Fibroblast of lung (primary cell): ENCODE measurements at places on chromosomes 3 and 15.

GRCh38 chr3:22296601-22297000 lies 545.6 kb upstream of the ZNF385D start:
- DNase-seq = peak; percentile 76

DNA sequence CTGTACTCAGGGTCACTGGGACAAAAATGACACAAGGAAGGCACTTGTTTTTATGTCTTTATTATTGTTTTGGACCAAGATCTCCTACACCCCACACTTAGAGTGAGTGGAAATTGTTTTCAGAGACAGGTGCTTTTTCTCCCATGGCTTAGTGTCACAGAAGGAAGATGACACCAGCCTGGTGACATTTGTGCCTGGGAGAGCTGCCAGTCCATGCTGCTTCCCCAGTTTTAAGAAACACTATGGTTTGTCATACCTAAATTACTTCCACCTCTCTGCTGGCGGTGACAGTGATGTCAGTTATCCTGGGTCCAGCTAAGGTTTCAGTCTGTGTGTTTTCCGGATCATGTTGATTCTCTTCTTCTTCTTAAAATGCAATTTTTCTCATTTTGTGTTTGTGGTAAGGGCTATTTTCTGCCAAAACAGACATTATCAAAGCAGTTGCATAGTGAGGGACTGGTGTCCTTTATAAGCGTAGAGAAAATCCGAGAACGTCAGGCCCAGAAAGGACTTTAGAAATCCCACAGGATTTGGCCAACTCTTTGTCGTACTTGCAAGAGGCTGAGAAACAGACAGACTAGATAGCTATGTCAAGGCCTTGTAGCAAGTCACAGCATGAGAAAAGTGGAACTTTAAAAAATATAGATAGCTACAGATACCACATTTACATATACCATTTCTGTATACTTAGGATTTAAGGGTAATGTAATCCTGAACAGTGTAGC lies 149.5 kb downstream of the TP63 start:
- no peak for DNase-seq

- DNase-seq = no peak
Measured at GRCh38 chr3:143215059-143215458, 95.5 kb downstream of the CHST2 start.

DNA sequence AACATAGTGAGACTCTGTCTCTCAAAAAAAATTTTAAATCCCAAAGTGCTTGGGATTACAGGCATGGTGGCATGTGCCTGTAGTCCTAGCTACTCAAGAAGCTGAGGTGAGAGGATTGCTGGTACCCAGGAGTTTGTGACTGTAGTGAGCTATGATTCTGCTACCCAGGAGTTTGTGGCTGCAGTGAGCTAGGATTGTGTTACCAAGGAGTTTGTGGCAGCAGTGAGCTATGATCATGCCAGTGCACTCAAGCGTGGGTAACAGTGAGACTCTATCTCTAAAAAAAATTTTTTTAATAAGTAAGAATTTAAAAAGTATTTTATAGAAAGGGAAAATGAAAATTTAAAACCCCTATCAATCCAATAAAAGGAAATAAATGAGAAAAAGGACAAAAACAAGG lies 69.5 kb downstream of the FAIM start:
- DNase-seq = peak; percentile 13

DNA sequence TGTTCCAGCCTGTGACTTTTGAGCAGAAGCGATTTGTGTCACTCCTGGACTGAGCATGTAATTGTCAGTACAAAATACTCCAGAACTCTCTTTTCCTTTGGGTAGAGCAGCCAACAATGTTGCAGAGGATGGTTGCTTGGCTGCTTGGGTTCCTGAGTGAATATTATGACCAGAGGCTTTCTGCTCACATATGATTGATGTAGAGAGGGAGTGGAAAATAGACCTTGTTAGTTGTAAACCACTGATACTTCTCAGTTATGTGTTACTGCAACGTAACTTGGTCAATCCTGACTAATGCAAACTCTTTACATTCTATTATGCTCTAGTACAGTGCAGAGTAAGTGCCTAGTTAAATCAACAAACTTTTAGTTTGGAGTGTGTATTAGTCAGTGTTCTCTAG lies 322.6 kb upstream of the KCNH8 start:
- DNase-seq = no peak

DNA sequence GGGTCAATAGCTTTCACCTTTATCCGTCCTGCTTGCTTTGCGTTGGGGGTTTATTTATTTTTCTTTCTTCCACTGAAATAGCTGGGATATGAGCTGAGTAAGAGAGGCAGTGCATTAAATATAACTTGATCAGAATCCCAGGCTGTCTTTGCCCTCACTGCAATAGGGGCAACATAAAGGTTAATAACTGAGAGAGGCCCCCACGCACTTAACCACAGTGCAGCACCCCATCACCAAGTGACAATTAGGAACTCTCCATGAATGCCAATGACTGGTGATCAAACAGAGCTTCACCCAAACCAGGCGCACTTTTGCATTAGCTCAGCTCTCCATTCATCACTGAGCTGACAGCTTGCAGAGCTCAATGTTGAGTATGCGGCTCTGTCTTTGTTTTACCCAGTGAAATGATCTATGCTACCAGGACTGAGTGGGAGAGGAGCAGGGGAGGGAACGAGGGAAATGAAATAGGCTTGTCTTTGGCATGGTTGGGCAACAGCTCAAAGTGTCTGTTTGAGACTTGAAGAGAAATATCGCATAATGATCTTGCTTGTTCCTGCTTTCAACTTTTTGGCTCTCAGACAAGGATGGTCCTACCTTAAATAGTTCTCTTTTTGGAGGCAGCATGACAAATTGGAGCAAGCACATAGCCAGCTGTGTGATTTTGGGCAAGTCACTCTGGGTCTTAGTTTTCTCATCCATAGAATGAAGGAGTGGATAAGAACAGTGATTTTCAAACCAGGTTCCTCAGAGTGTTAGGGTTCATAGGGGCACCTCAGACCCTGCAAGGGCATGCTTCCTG lies 14.5 kb upstream of the GLCE start:
- peak; percentile 37 for DNase-seq

GRCh38 chr3:129004639-129005295 lies 3.7 kb downstream of the EFCC1 start:
- no peak for DNase-seq

DNA sequence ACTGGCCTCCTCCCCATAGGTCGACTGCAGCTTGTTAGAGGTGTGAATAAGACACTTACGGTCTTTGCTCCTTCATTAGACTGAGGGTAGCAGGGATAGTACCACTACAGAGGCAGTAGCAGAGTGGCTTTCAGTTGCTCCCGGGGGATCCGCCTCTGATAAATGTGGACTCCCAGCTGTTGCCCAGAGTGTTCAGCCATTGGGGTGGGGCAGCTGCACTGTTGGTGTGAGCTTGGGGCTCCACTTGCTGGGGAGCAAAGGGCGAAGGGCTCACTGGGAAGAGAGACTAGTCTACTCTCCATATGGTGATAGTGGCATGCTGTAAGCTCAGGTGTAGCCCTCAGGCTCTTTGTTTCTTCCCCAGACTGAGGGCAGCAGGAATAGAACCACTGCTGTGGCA lies 239.1 kb downstream of the LRRN1 start:
- no peak for DNase-seq

DNA sequence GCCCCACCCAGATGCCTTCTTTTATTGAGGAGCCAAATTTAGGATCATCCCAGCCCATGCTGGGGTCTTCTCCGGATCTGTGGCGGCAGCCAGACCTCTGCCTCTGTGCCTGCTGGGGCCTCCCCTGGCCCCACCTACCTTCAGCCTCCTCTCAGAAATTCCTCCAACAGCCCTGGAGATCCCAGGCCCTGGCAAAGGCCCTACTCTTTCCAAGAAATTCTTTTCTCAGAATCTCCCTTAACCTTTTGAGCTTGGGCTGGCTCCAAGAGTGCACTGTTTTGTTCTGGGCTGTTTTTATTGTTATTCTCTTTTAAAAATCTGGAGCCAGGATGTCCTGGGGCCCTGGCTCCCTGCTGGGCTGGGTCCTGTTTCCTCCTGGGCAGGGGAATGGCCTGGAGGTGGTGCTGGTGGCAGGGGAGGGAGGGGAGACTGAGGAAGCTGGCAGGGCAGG lies 57.8 kb downstream of the GRIP2 start:
- no peak for DNase-seq

DNA sequence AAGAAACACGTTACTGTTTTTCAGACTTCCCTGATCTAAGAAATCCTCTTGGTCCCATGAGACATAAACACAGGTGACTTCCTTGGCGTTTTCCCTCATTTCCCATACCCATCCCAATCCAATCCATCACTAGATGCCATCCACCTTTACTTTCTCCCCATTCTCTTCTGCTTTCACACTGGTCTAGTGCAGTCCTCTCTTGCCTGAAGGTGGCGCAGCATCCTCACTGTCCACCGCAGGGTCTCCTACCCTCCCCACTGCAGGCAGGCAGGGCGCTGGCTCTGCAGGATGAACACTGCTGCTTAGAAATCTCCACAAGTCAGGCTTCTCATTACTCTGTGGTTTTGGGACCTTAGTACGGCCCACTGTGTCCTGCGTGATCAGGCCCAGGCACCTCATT lies 58.2 kb downstream of the RAB7A start:
- no peak for DNase-seq

DNA sequence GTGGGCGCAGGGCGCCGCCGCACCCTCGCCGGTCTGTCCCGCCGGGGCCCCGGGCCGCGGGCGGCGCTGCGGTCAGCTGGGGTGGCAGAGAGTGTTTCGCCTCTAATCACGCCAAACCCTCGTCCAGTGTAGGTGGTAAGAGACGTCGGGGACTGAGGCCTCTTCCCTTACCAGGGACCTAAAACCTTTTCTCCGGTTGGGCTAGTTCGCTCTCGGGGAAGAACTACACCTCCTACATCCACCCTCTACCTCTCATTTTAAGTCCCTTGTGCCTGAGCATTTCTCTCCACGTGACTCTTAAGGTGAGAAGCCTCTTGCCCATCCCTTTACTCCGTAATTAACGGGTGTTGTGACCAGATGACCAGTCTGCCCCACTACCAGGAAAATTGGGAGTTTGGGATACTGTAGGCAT lies 520 bp downstream of the TMEM42 start:
- DNase-seq = peak; percentile 40

DNA sequence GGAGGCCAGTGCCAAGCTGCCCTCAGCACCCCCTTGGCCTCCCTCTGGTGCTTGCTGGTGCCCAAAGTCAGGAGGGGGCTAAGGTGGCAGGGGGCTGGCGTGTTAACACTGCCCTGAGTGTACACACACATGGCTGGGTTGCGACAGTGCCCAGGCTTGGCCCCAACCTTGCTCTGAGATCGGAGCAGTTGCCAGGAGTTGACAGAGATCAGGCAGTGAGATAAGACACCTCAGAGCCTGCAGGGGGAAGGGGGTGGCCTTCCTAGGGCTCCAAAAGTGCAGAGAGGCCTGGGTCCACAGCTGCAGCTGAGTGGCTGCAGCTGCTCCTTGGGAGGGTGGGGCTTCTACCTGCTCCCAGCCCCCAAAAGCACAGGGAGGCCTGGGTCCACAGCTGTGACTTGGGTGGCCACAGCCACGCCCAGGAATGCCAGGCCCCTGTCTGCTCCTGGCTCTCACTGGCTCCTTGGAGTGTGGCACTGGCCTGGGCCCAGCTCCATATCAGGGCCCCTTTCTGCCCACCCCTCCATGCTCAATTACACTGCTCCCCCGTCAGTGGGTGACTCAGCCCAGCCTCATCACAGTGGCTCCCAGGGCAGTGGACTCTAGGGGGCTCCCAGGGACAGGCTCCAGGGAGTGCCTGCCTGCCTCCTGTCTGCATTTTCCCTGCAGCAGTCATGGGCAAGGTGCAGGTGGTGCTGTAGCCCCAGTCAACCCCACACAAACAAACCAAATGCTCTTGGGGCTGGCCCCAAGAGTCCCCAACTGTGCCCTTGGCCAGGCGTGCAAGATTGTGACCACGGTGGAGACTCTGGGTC lies 56.4 kb upstream of the C15orf39 start:
- no peak for DNase-seq

DNA sequence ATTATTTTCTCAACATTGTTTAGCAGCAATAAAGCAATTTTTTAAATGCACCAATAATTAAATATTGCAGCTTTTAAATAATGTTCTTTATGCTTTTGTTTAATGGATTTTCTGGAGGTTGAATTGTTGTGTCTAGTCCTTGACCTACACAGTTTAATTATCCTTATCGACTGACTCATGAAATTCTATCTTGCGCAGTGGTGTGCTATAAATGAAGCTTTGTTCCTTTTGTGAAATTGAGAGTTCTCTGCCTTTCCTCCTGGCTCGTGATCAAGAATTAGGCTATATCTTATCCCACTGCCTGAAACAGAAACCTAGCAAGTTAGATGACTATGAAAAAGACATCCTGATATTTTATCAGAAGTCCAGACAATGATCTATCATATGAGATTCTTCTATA lies 37.0 kb upstream of the PIK3R4 start:
- peak; percentile 49 for DNase-seq

DNA sequence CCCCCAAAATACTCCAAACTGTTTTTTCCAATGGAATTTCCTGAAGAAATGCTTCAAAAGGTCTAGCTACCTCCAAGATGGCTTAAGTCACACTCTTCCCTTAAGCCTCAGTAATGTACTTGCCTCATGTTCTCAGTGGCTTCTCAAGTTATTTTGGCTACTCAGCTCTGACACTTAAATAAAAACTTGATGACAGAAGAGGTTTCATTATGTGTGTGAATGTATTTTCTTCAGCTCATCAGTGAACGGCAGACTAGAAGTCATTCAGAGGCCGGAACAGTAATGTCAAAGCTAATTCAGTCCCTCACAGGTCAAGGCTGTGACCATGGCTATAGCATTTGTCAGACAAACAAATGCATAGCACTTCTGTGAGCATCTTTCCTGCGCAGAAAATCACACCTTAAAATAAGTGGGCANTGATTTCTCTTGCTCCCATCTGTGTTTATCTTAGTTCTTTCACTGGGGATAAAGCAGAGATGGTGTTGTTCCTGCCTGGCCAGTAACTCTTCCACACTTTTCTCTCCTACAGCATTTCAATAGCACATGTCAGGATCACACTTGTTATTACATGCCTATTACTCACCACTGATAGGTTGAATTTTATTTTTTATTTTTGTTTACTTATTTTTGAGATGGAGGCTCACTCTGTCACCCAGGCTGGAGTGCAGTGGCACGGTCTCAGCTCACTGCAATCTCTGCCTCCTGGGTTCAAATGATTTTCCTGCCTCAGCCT lies 68.5 kb upstream of the PLCL2 start:
- no peak for DNase-seq

- no peak for DNase-seq
Measured at GRCh38 chr15:40974879-40975278, 21.6 kb downstream of the CHAC1 start.

GRCh38 chr3:106206613-106207012 lies 337.8 kb upstream of the CBLB start:
- no peak for DNase-seq

GRCh38 chr3:129829640-129830039 lies 63.9 kb downstream of the TMCC1 start:
- peak; percentile 93 for DNase-seq

GRCh38 chr3:50172626-50173220 lies 17.6 kb downstream of the SEMA3F start:
- DNase-seq = no peak
